Lower leg skin (tissue), 4 donors: ENCODE measurements at places on chromosomes 1 and 21.

DNA sequence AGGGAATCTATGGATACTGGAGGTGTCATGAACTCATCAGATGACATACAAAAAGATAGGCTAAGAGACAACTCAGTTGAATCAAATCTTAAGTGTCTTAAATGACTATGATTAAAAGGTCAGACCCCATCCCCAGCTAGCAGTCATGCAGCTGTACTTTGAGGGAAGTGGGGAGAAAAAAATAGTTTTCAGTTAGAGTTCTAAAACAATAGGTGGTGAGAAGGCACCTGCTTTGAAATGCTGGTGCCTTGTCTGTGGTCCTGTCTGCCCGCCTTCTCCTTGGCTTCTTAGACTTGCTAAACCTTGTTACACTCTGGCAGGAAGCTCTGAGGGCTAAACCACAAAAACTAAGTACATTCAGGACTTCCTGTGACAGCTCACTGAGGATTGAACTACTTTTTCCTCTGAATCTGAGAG is 15.3 kb downstream of the CD2 start:
- DNase-seq: no peak

DNA sequence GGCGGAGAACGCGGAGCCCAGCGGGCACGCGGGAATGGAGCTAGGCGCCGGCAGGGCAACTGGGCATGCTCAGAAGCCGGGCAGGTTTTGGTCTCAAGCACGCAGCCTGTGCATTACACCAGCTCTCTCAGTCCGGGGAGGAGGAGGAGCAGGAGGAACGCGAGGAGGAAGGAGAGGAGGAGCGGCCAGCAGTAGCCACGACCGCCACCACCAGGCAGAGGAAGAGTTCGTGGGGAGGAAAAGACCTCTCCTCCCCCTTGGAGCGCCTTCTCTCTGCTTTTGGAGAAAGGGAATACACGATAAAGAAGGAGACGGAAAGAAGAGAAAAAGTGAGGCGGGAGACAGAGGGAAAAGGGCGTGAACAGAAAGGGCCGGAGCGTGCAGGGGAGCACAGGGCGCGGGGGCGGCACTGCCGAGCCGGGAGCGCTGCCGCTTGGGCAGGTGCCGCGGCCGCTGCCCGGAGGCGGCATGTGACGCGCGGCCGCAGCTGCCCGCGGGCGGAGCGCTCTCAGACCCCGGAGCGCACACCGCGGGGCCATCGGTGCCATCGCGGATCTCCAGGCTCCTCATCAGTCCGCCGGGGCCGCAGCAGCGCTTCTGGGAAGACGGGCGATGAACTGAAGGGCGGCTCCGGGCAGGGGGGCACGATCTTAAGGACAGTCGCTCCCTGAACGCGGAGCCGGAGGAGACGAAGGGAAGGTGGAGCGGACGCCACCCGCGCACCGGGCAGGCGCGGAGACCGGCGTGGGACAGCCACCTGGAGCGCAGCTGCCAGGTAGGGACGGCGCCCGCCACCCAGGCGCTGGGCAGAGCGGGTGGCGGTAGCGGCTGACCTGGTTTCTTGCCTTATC is at the start of gene CHRM3:
CHRM3 (plus strand) TSS at position 116 of the 851 bp plus-strand sequence. CDS start 520,884 bp downstream, outside the sequence.
- no peak for DNase-seq

GRCh38 chr1:66730462-66730861 is 21.8 kb upstream of the DYNLT5 start:
- DNase-seq: no peak

GRCh38 chr1:96525657-96526557 is 195.7 kb upstream of the PTBP2 start:
- DNase-seq: peak; percentile 47

DNA sequence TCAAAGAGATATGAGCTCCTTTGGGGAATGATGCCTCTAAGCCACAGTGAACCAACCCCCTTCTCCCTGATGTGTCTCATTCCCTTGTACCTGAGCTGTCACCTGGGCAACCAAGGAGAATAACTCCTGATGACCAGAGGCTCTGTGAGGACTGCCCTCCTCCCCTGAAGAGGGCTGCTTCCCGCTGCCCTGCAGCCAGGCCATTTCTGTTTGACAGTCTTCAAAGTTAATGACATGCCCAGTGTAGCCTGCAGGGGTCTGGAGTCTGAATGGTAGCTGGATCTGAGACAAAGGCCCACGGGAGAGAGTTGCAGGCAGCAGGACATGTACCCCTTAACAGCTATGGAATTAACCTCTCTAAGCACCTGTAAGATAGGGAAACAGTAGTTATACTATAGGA is 3.4 kb upstream of the SLFNL1 start:
- DNase-seq: no peak

DNA sequence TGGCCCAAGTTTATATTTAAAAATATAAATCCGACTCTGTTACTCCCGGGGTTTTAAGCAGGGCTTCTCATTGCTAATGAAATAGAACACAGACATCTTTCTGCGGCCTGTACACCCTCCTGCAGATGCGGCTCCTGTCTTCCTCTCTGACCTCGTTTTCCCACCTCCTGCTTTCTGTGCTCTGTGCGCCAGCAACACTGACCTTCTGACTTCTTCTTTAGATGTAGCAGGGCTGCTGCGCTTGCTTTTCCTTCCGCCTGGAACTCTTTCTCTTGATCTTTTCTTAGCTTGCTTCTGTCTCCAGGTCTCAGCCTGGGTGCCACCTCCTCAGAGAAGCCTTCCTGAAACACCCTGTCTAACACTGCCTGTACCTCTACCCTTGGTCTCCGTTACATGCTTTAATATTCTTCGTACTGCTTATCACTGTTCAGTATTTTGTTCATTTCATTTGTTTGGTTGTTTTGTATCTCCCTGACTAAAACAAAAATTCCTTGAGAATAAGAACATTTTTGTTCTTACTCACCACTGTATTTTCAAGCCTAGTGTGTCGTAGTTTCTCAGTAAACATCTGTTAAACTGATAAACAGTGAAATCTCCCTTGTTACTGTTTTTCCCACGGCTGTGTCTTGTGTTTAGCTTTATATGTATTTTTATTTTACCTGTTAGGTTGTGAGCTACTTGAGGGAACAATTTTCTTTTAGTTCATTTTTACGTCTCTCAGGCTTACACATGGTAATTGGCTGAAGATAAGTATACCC is 79.0 kb downstream of the ST3GAL3 start:
- no peak for DNase-seq

DNA sequence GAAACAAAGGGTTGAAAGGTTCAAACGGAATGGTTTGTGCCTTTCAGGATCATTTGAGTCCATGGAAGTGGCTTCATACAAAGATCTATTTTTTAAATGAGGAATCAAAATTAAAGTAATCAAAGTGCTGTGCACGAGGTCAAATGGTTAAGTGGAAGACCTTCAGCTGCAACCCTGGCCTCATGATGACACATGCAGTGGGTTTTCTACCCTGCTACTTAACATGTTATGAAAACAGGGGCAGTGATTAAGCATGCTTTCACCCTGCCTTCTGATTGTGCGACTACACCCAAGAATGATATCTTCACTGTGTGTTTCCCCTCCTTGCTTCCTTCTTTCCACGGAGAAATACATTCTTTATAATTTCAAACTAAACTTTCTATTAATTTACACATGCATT is 604.2 kb downstream of the LRRIQ3 start:
- DNase-seq: no peak

- DNase-seq: no peak
Observed at GRCh38 chr1:62282909-62283755, 36.1 kb downstream of the KANK4 start.

GRCh38 chr1:25549273-25550154 is 6.1 kb downstream of the LDLRAP1 start:
- no peak for DNase-seq

GRCh38 chr1:22362626-22363402 is 88.8 kb upstream of the ZBTB40 start:
- no peak for DNase-seq

DNA sequence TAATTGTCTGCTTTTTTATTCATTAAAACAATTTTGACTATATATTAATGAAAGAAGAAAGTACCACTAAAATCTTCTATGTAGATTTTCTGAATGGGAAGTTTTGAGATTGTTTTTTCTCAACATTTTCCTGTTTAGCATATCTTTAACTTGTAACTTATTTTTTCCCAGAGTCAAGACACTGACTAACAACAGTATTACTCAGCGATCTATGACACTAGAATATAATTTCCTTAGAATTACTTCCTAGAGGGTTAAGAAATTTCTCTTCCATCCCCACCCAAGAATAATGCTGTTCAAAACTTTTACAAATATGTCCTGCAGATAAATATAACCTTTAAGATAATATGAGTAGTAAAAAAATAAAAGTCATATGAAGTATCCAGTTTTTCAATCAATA is 218.2 kb upstream of the NR5A2 start:
- DNase-seq: no peak

DNA sequence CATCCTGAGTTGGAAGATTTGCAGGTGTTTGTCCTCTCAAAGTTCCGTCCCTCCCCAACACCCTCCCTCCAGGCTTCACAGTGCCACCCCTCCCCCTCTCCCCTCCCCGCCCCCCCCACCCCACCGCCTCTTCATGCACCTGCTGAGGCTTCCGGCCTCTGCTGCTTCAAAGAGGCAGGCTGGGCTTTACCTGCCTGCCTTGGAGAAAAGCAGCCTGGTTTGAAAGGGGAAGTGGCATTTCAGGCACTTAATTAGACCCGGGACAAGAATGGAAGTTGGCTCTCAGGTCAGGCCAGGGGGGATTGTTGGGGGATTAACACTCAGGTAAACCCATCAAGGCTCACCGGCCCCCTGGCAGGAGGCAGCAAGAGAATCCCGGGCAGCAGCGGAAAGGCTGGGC is 21.1 kb downstream of the PAX7 start:
- DNase-seq: no peak

DNA sequence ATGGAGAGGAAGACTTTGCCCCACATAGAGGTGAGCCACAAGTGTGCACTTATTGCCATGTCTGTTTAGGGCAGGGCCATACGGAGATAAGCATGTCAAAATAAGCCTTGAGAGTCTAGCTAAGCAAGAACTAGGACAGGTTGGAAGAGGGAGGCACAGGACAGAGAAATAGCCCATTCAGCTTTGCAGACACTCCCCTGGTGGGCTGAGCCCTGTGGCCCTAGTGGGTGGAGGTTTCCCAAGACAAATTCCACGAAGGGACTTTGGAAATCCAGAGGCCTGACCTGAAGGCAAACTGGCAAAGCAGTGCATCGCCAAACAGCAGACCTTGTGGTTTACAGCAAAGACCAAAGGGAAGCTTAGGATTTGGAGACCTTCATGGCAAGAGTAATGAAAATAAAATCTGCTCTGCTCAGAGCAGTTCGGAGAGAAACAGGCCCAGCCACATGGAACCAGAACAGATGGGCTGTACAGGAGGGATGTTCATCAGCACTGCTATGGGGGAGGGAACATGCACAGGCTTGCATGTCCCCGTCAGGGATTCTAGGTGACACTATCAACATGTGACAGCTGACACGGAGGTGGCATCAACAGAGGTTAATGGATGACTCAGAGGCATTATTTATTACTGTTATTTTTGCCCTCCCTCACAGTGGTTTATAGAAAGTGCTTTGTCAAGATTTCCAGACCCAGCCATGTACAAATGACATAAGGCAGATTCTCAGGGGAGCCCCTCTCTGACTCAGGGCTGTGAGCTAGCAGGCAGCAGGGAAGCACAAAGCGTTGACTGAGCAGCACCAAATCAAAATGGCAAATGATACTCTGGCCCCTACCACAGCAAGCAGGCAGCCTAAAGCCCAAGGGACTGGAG is 90.1 kb upstream of the IRF2BP2 start:
- DNase-seq: no peak

- no peak for DNase-seq
Observed at GRCh38 chr1:5516756-5517155, 475.5 kb downstream of the NPHP4 start.

DNA sequence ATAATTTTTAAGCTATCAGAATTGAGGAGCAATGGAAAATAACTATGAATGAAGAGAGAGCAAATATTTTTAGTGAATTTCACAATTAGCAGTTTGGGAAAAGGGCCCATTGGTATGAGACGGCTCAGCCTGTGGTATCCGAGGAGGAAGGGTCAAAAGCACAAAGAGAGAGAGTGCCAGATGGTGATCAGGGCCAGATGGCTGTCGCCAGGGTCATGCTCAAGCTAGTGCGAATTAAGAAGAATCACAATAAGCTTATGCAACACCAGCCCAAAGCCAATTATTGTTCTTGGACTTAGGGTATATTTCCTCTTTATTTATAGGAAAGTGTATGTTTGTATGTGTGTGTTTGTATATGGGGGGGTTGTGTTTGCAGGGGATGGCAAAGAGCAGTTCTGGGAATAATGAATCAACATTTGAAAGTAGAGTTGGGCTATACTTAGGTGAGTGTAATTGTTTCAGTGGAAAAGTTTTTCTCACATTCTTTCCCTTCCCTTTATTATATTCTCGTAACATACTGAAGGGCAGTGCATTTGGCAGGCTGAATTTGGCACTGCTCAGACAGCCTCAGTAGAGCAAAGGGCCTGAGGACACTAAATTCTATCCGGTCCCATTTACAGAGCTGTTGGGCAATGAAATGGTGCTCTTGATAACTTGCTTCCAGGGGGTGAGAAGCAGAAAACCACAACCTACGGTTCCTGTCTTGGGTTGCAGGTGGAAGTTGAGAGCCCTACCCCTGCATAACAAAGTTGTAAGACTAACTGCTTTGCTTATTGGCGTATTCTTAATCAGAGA is 19.5 kb upstream of the DDR2 start:
- peak; percentile 91 for DNase-seq

GRCh38 chr1:224407571-224408293 is 26.9 kb downstream of the WDR26 start:
- DNase-seq: no peak

GRCh38 chr1:53288002-53288789 is 39.7 kb downstream of the LRP8 start:
- DNase-seq: no peak

- DNase-seq: no peak
Observed at GRCh38 chr1:25183126-25183980, 48.9 kb downstream of the SYF2 start.

DNA sequence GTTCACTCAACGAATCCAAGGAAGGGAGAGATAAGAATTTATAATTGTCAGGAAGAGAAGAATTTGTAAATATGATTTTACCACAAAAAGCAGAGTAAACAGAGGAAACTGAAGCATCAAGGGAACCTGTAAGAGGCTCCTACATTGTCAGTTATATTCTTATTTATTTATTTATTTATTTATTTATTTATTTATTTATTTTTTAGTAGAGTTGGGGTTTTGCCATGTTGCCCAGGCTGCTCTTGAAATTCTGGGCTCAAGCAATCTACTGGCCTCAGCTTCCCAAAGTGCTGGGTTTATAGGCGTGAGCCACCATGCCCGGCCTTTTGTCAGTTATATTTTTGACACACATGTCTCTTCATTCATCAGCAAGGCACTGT is 47.1 kb downstream of the FCRL3 start:
- no peak for DNase-seq

DNA sequence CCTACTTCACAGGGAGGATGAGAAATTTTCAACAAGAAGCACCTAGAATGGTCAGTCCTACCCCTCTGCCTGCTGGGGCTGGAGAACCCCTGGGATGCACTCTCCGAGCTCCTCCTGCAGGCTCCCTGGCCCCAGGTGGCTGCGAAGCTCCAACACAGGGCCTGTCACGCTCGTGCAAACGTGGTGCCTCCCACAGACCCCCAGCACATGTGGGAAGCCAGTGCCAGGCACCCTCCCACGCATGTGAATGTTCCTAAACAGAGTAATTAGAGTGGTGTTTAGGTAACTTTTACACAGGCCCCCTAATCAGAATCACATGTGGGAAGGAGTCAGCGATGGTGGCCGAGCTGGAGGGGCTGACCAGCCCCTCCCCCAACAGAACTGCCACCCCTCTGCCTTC is 28.4 kb downstream of the GLIS1 start:
- no peak for DNase-seq

GRCh38 chr1:62281922-62282555 is 37.2 kb downstream of the KANK4 start:
- no peak for DNase-seq
